ENCODE measurements at places on chromosomes 16 and 17. TPM values are rescaled to one million over a fixed set of nuclear protein-coding genes. Genes with fewer than 3 reads are reported as not detected.

DNA sequence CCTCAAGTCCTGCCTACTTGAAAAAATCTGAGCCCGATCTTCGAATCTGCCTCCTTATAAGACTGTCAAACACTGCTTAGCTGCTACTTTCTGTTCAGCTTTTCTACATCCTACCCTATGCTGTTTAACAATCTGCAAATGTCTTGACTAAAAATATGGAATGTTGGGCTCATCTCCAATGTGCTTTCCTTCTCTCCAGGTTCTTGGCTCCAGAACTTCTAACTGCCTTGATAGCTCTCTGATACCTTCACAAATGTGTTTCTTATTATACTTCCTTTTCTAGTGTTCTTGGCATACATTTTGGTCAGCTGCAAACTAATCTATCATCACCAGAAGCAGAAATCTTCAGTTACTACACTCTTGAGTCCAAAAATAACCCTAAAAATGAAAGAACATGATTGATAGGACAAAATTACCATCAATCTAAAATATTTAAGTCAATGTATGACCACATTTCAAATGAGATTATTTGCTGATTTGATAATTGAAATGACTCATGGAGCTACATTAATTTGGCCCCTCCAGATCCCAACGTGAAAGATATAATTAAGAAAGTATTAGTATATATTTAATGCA lies 372.3 kb upstream of the MON1B start:
- DNase-seq, result no peak

DNA sequence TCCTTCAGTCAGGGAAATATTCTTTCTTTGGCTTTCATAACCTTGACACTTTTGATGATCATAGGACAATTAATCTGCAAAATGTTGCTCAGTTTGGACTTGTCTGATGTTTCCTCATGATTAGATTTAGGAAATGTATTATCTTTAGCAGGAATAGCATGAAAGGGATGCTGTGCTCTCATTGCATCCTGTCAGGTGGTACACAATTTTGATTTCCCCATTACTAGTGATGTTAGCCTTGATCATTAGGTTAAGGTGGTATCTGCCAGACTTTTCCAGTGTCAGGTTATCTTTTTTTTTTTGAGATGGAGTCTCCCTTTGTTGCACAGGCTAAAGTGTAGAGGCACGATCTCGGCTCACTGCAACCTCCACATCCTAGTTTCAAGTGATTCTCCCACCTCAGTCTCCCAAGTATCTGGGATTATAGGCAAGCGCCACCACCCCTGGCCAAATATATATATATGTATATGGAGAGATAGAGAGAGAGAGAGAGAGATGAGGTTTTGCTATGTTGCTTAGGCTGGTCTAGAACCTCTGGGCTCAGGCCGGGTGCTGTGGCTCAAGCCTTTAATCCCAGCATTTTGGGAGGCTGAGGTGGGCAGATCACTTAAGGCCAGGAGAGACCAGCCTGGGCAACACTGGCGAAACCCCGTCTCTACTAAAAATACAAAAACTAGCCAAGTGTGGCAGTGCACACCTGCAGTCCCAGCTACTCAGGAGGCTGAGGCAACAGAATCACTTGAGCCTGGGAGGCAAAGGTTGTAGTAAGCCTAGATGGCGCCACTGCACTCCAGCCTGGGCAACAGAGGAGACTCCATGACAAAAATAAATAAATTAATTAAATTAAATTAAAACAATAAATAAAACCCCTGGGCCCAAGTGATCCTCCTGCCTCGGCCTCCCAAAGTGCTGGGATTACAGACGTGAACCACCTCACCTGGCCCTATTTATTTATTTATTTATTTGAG lies 15.8 kb upstream of the CAVIN1 start:
- DNase-seq, result no peak

DNA sequence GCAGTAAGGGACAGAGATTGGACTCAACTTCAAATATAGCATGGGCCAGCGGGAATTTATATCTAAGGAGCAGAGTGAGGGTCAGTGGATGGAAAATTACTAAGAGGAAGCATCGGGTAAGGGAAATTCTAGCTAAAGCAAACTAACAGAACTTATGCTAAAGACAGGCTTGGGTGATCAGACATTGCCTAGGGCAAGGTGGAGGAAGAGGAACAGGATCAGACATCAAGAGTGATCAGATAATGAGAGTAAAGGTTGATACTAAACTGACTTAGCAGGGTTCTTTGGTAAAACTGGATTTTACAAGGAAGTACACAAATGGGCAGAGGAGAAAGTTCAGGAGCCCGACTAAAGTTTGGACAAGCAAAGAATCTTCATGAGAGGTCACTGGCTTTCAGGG lies 86.3 kb upstream of the TOM1L1 start:
- DNase-seq, result no peak

GRCh38 chr17:79652999-79653643 lies 42.3 kb upstream of the RBFOX3 start:
- no peak for DNase-seq

Gene PLA2G10
- 0.21 TPM for polyA plus RNA-seq

Gene TMEM114
- not detected for polyA plus RNA-seq
